ENCODE measurements at places on chromosomes 1 and 21. TPM values are rescaled to one million over a fixed set of nuclear protein-coding genes. Genes with fewer than 3 reads are reported as not detected.

Gene OR2G6
- not detected for total RNA-seq

Gene VWA5B1
- not detected for total RNA-seq

Gene FAM78B
- 0.28 TPM for total RNA-seq

Gene S100A8
- not detected for total RNA-seq

Gene PAX7
- total RNA-seq = not detected

Gene ATF6
- 17.6 TPM for total RNA-seq

Gene PRELP
- not detected for total RNA-seq

Gene OR10Z1
- not detected for total RNA-seq

Gene ADGRB2
- total RNA-seq = 2.2 TPM

Gene TSPEAR
- not detected for total RNA-seq

Gene FCGR1A
- total RNA-seq = not detected

Gene TRIM17
- not detected for total RNA-seq

Gene FLVCR1
- 3.9 TPM for total RNA-seq

Gene LCE2C
- total RNA-seq = not detected

Gene ALPL
- 0.56 TPM for total RNA-seq

Gene F13B
- total RNA-seq = not detected

Gene GJA8
- total RNA-seq = not detected

Gene AMY1B
- total RNA-seq = not detected

Gene OLFML2B
- total RNA-seq = 0.56 TPM

Gene PLA2G2F
- total RNA-seq = not detected

Gene EFHD2
- 23.1 TPM for total RNA-seq

Gene MARK1
- not detected for total RNA-seq

Gene OLIG2
- not detected for total RNA-seq

Gene ADORA3
- total RNA-seq = not detected

Gene CD5L
- not detected for total RNA-seq

Gene PUM1
- total RNA-seq = 71.9 TPM

Gene HNRNPR
- 152 TPM for total RNA-seq

Gene CELA2B
- not detected for total RNA-seq

Gene UBE2U
- not detected for total RNA-seq

Gene SEC16B
- total RNA-seq = 4.3 TPM

Gene SLC27A3
- 3.2 TPM for total RNA-seq

Gene ELAVL4
- total RNA-seq = not detected

Gene MAST2
- 14.2 TPM for total RNA-seq

Gene TOR1AIP1
- total RNA-seq = 64.5 TPM

Gene ELF3
- not detected for total RNA-seq

Gene FAM72D
- total RNA-seq = 0.72 TPM

Gene OR6N1
- not detected for total RNA-seq

Gene ZBTB8A
- 6.1 TPM for total RNA-seq

Gene LCE3E
- total RNA-seq = not detected

Gene CCDC185
- not detected for total RNA-seq

Gene B3GALT5
- 0.18 TPM for total RNA-seq

Gene CFHR4
- total RNA-seq = not detected

Gene ZBTB37
- total RNA-seq = 9.7 TPM

Gene AADACL3
- not detected for total RNA-seq

Gene CELA2A
- not detected for total RNA-seq

Gene LYSMD1
- 10.4 TPM for total RNA-seq

Gene CAPN9
- not detected for total RNA-seq

Gene OR2W3
- total RNA-seq = 0.54 TPM

Gene TRIM58
- total RNA-seq = 0.54 TPM

Gene ALX3
- total RNA-seq = not detected

Gene KCNN3
- total RNA-seq = not detected

Gene SERPINC1
- total RNA-seq = not detected

Gene TRPM2
- not detected for total RNA-seq

Gene OLIG1
- total RNA-seq = not detected
